ENCODE measurements at places on chromosomes 16 and 17. TPM values are rescaled to one million over a fixed set of nuclear protein-coding genes. Genes with fewer than 3 reads are reported as not detected.

The ATP6V0C gene
- 8.6 TPM for total RNA-seq

The ACE gene
- total RNA-seq = 1.4 TPM

The C17orf100 gene
- total RNA-seq = 0.28 TPM

The KIF2B gene
- not detected for total RNA-seq

The FGF11 gene
- total RNA-seq = 0.18 TPM

The ZDHHC1 gene
- 2.0 TPM for total RNA-seq

The SLX1B gene
- total RNA-seq = 8.3 TPM

The CBFA2T3 gene
- not detected for total RNA-seq

The SDR42E1 gene
- 0.28 TPM for total RNA-seq

The PHOSPHO1 gene
- total RNA-seq = under 0.01 TPM

The TAT gene
- total RNA-seq = not detected

The GDPD1 gene
- 1.1 TPM for total RNA-seq

The SNX11 gene
- total RNA-seq = 11.7 TPM

The SYT17 gene
- not detected for total RNA-seq

The SLC5A10 gene
- total RNA-seq = not detected

The SLC6A2 gene
- not detected for total RNA-seq

The HOXB1 gene
- not detected for total RNA-seq

The SCNN1B gene
- total RNA-seq = not detected

The TMEM238L gene
- total RNA-seq = not detected

The CSF3 gene
- total RNA-seq = not detected

The TMED6 gene
- not detected for total RNA-seq

The UNC13D gene
- under 0.01 TPM for total RNA-seq

The LITAFD gene
- not detected for total RNA-seq

The ITGAE gene
- 47.8 TPM for total RNA-seq

The ZACN gene
- not detected for total RNA-seq

The PRM1 gene
- total RNA-seq = not detected

The CARD14 gene
- not detected for total RNA-seq

The CCL4L2 gene
- total RNA-seq = not detected

The CACNG3 gene
- total RNA-seq = not detected

The CD7 gene
- not detected for total RNA-seq

The GPS2 gene
- total RNA-seq = 37.5 TPM

The MRPL38 gene
- 13.3 TPM for total RNA-seq

The RHBDF1 gene
- 13.8 TPM for total RNA-seq

The ANKRD40CL gene
- total RNA-seq = not detected

The HBA2 gene
- total RNA-seq = not detected

The CCL13 gene
- total RNA-seq = not detected

The TRAPPC1 gene
- 31.4 TPM for total RNA-seq

The HIGD1B gene
- total RNA-seq = not detected

The EFNB3 gene
- 0.54 TPM for total RNA-seq

The CD300C gene
- total RNA-seq = not detected

The CHP2 gene
- total RNA-seq = not detected

The CX3CL1 gene
- total RNA-seq = under 0.01 TPM

The HS3ST3B1 gene
- total RNA-seq = 4.3 TPM

The FAM83G gene
- total RNA-seq = 10.3 TPM

The CES5A gene
- total RNA-seq = not detected

The AATK gene
- total RNA-seq = not detected

The SLC12A3 gene
- total RNA-seq = not detected

The HLF gene
- not detected for total RNA-seq

The SOST gene
- total RNA-seq = not detected

The TRAP1 gene
- 145 TPM for total RNA-seq

The BRICD5 gene
- 0.18 TPM for total RNA-seq

The STAC2 gene
- total RNA-seq = not detected

The KRT222 gene
- total RNA-seq = not detected

The CD300LB gene
- not detected for total RNA-seq

The RRN3 gene
- 58.3 TPM for total RNA-seq

The MYH11 gene
- total RNA-seq = under 0.01 TPM

The GPR139 gene
- not detected for total RNA-seq

All from IMR-90 (cell line).